ENCODE measurements at places on chromosomes 1 and 21. TPM values are rescaled to one million over a fixed set of nuclear protein-coding genes. Genes with fewer than 3 reads are reported as not detected.

DNA sequence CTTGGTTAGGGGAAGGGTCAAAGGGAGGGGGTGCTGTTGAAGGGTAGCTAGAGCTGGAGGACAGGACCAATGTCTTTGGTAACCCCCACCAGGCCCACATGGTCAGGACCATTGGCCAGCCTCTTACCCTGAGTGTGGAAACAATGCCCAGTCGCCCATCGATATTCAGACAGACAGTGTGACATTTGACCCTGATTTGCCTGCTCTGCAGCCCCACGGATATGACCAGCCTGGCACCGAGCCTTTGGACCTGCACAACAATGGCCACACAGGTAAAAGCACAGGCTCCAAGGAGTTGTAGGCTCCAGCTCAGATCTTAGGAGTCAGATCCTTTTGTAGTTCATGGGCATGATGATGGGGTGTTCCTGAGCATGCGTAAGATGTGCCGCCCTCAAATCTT lies 3.8 kb downstream of the CA14 start:
- DNase-seq: no peak

DNA sequence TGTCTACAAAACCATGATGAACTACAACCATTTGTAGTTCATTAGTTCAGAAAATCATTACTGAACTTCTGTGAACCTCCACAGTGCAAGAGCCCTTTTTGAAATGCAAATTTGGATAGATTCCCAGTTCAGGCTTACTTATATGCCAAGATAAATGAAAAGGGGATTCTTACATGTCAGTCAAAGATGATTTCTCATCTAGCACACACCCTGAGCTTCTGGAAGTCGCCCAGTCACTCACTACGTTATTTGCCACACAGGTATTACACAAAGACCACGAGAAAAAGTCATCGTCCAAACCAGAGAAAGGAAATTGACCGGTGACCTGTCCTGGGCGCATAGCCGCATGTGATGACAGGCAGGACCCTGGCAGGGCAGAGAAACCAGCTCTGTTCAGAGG lies 41.8 kb downstream of the ETS2 start:
- DNase-seq: no peak

GRCh38 chr1:114756009-114756892 lies 1.5 kb downstream of the CSDE1 start:
- DNase-seq: no peak

- no peak for DNase-seq
These were observed 23.6 kb upstream of the DDX59 start for GRCh38 chr1:200693327-200693726.

DNA sequence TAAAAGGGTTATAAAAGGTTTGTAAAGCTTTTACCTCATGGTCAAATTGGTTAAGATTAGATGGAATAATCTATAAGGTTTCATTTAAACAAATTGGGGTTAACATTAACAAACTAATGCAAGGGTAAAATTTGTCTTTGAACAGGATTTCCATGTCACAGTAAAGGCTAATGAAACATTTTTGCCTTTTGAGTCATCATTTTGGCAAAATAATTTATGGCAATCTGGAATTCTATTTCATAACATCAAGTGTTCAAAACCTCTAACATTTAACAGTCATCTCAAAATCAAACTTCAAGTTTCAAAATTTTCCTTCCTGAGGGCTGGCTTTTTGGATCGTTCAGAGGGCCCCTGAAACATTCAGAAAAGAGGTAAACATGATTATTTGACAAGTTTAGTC lies 6.6 kb upstream of the CD46 start:
- no peak for DNase-seq

GRCh38 chr21:35035581-35035980 lies 13.5 kb downstream of the RUNX1 start:
- no peak for DNase-seq

The ELAPOR1 gene
- 0.28 TPM for total RNA-seq

GRCh38 chr21:30044447-30045064 lies 104.8 kb upstream of the GRIK1 start:
- DNase-seq: no peak

GRCh38 chr1:86487131-86487810 lies 18.5 kb downstream of the CLCA1 start:
- peak; percentile 74 for DNase-seq

The PPIAL4G gene
- not detected for total RNA-seq
